Fibroblast of villous mesenchyme (primary cell): ENCODE measurements at places on chromosomes 3 and 15. TPM values are rescaled to one million over a fixed set of nuclear protein-coding genes. Genes with fewer than 3 reads are reported as not detected.
A peak's percentile ranks its signal among the peaks of the same experiment; 100 is the strongest.

Gene CTXN2
- not detected in 2 replicates for total RNA-seq

- no peak for DNase-seq
Observed at GRCh38 chr3:12571986-12572385, 15.1 kb downstream of the MKRN2 start.

GRCh38 chr3:13772885-13773745 lies 106.8 kb downstream of the WNT7A start:
- DNase-seq = no peak

DNA sequence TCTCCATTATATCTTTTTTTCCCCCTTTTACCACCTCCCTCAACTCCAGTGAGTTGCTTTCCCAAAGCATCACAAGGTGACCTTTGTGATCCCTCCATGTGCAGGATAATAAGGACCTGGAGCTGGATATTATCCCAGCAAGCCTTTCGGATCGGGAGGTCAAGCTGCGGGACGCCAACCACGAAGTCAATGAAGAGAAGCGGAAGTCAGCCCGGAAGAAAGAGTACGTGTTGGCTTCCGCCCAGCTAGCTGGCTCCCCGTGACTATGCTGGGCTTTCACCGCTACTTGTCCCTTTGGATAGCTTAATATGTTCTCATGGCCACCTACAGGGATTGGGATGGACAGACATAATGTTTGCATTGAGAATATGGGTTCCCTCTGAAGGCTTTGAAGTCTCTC lies 273.7 kb upstream of the UMPS start:
- DNase-seq = no peak

DNA sequence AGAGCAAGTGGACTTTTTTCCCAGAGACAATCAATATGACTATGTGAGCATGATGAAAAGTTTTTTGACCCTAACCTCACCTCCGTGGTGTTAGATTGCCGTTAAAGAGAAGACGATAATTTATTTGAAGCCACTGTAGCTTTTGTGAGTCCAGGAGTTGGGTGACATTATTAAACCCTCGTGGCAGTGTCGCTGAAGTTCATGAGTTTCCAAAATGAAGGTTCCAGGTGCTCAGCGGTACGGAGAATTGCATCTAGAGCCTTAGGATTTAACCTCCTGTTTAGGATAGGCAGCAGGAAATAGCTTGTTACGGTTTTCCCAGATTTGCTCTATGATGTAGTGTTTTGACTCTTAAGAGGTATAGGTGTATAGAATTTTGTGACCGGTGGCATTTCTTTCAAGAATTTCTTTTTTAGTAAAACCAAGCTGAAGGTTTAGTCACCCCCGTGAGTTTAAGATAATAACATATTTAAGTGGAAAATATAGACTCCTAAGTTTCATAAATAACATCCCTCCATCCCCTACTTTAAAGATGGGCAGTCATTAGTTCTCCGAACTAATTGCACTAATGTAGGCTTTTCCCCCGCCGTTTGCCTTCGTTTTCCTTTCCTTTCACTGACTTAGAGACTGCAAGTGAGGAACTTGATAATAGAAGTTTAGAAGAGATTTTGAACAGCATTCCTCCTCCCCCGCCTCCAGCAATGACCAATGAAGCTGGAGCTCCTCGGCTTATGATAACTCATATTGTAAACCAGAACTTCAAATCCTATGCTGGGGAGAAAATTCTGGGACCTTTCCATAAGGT lies 2.0 kb downstream of the SMC4 start:
- peak; percentile 90 for DNase-seq
